Kidney glomerular epithelial cell (primary cell): ENCODE measurements at places on chromosomes 1 and 21.

GRCh38 chr1:68119445-68119844 lies 69.0 kb upstream of the DIRAS3 start:
- no peak for DNase-seq

DNA sequence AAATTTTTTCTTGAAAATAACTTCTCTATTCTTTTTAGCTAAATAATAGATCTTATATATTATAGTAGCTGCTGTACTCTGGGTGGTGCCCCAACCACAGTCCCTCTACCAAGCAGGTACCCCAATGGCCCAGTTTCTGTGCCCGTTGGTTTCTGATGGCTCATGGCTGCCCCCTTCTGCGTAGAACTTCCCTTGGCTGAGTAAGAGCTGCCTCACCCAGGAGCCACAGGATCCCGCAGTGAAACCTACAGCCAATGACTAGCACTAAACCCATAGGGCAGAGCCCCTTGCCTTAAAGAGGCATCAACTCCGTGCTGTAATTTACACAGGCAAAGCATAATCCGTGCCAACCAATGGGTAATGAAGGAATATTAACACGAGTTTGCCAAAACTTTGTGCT lies 247.5 kb downstream of the USH2A start:
- DNase-seq, result no peak

DNA sequence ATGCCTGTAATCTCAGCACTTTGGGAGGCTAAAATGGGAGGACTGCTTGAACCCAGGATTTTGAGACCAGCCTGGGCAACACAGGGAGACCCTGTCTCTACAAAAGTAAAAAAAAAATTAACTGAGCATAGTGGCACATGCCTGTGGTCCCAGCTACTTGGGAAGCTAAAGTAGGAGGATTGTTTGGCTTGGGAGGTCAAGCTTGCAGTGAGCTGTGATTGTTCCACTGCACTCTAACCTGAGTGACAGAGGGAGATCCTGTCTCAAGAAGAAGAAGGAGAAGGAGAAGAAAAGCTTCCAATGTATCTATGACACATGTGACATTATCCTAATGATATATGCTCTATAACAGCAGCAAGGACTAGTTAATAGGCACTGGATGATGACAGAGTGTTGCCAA lies 20.1 kb upstream of the ARHGAP29 start:
- DNase-seq, result no peak

DNA sequence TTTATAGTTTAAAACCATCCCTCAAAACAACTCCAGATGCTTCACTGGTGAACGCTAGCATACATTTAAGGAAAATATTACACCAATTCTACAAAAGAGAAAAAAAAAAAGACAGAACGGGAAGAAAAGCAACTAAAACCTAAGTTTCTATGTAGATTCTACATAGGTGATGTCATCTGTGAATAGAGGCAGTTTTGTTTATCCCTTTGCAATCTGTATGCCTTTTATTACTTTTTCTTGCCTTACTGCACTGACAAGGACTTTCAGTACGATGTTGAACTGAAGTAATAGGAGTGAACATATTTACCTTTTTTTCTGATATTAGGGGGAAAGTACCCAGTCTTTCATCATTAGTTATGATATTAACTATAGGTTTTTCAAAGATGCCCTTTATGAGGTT lies 101.7 kb upstream of the HAO2 start:
- no peak for DNase-seq

GRCh38 chr1:50566405-50566804 lies 143.2 kb upstream of the DMRTA2 start:
- no peak for DNase-seq

GRCh38 chr1:5598824-5599395 lies 393.3 kb downstream of the NPHP4 start:
- DNase-seq, result no peak

- DNase-seq, result no peak
Measured at GRCh38 chr1:111963985-111964738, 25.3 kb downstream of the KCND3 start.

DNA sequence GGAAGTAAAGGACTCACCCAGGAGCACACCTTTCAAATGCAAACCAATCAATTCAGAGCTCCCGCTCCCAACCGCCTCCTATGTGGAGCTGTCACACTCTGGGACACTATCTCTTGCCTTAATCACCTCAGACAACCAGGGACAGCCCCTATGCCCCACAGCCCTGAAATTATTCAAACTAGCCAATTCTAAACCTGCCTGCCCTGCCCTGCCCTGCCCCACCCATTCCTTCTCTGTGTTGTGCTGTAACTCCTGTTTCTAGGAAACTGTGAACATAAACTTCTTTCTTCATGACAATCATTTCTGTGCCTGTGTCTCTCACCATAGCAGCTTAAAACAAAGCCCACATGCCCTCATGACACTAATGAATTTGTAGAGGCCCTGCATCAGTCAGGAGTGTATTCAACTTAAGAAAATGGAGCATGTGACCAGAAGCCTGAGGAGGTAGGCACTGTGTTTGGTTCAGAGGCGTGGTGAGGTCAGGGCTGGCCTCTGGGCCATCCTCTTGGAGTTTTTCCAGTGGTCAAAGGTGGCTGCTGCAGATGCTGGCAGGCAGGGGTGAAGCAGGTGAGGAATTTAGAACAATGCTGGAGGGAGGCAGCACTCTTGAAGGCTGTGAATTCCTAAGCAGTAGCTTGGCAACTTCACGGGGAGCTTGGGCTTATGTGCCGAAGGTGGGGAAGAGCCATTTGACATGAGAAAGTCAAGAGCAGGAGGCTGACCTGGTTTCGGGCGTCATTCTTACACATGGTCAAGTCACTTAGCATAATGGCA lies 74.5 kb downstream of the RHOU start:
- DNase-seq, result no peak
